NCI-H2029 (cell line): ENCODE measurements at places on chromosomes 13 and 19.

GRCh38 chr19:44685877-44686276 is 13.1 kb upstream of the CEACAM16 start:
- DNase-seq, result no peak

- no peak for DNase-seq
These were observed 537.6 kb downstream of the KLF5 start for GRCh38 chr13:73596382-73596781.

DNA sequence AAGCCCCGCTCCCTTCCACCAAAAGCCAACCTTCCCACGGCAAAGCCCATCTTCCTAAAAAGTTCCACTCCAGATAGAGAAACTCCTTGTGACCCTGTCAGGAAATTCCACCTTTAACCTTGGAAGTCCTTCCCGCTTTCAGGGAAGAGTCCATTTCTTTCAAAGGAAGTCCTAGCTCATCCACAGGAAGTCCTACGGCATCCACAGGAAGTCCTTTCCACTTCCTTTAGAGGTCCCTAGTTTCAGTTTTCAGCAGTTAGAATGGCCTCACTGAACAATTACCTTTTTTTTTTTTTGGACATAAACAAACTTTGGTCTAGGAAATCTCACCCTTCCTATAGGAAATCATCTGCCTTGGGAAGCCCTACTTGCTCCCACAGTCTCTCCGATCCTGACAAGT is 31.7 kb downstream of the TRPM4 start:
- no peak for DNase-seq

DNA sequence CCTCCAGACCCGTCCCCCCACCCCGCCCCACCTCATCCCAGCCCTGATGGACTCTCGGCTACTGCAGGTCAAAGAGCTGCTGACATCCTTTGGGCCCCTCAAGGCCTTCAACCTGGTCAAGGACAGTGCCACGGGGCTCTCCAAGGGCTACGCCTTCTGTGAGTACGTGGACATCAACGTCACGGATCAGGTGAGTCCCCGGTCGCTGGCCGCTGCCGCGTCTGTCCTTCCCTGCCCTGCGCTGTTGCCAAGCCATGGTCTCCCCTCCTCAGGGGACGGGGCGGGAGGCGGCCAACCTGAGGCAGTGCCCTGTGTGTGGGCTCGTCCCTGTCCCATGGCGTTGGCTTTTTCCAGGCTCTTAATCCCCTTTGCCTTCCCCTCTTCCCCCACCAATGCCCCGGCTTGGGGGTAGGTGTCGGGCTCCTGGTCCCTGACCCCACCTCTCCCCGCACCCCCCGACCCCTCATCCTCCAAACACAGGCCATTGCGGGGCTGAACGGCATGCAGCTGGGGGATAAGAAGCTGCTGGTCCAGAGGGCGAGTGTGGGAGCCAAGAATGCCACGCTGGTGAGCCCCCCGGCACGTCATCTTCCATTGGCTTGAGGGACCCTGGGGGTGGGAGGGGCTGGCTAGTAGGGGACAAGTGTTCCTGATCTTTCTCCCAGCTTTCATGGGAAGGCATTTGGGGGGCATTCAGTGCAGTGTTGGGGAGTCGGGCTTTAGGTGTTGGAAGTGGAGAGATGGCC is 6.2 kb upstream of the EPN1 start:
- no peak for DNase-seq

GRCh38 chr19:41307090-41307875 is 2.7 kb upstream of the CCDC97 start:
- no peak for DNase-seq

DNA sequence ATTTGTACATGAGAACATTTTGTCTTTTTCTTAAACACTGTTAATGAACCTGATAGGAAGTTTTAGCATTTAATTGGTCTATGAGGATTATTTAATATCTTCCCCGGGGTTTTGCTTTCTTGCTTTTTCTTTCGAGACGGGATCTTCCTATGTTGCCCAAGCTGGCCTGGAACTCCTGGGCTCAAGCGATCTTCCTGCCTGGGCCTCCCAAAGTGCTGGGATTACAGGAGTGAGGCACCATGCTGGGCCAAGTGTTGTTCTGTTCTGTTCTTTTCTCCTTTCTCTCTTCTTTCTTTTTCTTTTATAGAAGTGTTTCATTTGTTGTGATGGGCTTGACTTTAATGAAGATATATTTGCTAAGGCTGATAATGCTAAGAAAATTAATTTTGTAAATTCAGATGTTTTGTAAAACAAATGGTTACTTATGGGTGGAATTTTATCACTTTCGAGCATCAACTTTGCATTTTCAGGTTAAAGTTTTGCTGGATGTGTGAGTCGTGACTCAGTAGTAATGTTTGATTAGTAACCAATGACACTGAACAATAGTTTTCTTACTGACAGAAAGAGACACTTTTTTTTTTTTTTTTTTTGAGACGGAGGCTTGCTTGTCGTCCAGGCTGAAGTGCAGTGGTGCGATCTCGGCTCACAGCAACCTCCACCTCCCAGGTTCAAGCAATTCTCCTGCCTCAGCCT is 2.2 kb downstream of the PAN3 start:
- no peak for DNase-seq

- DNase-seq, result no peak
These were observed 36.7 kb downstream of the DOCK9 start for GRCh38 chr13:98941126-98941525.

DNA sequence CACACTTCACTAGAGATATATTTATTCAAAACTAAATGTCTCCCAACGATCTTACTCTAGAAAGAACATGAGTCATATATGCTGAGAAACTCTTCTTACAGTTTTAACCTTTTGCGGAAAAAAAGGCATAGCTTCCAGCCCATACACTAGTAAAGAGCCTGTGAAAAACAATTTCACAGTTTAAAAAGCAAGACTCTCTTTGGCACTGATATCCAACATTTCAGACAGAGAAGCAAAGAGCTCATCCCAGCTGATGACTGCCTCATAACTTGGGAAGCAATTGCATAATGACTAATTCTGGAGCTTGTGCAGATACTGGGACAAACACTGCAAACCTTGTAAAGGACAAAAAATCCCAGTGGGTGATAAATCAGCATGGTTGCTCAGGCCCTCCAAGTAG is 88.0 kb downstream of the ENOX1 start:
- no peak for DNase-seq

- DNase-seq, result no peak
These were observed 40.5 kb downstream of the RAP2A start for GRCh38 chr13:97474349-97474980.

DNA sequence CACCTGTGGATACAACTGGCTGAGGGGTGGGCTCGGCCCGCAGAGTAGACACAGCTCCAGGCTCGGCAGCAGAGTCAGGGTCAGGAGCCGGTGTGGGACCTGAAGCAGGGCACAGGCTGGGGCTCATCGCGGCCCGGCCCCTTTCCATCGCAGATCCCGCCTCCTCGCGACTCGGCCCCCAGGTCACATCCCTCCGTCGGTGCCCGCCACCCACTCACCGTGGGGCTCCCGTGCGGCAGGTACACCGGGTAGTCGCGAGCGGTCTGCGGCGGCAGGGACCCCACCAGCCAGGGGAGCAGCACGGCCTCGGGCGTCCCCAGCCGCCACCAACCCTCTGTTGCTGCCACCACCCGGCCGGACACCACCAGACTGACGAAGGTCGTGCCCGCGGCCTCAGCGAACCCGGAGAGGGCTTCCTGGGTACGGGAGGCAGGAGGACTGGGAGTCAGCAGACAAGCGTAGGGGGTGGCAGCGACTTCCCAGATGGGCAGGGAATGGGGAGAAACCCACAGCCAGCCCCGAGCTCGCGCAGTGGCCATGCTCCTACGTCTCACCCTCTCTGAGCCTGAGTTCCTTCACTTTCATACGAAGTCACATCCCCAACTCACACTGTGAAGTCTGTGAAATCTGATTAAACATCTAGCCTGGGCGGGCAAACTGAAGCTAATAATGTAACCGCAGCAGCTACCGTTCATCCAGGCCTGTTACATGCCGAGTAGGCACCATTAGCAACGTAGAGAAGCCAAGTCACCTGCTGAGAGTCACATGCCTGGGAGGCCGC is 3.7 kb downstream of the FUZ start:
- DNase-seq, result no peak

GRCh38 chr19:14113762-14114414 is 3.7 kb downstream of the PRKACA start:
- peak; percentile 44 for DNase-seq

GRCh38 chr19:49957262-49957915 is 3.6 kb downstream of the SIGLEC11 start:
- no peak for DNase-seq

- DNase-seq, result peak; percentile 63
These were observed 4.7 kb upstream of the PRMT1 start for GRCh38 chr19:49672131-49672919.

GRCh38 chr13:44817131-44817671 is 172.1 kb downstream of the NUFIP1 start:
- DNase-seq, result no peak

- peak; percentile 70 for DNase-seq
These were observed 19.7 kb upstream of the EDDM13 start for GRCh38 chr19:56252699-56253422.

DNA sequence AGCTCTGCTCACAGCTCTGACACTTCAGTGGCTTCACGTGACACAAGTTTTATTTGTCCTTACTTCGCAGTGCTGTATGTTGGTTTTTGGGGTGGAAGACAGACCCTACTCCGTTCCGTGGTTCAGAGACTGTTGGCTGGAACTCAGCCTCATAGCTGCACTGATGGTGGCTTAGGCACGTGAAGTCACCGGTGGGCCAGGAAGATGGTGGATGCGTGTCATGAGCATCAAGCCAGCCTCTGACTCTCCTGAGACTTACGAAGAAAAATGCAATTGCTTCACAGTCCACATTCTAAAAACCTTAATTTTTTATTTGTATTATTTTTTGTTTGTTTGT is 161.4 kb upstream of the SOX1 start:
- DNase-seq, result no peak

- no peak for DNase-seq
These were observed 483.2 kb upstream of the SLITRK6 start for GRCh38 chr13:86282442-86282841.

DNA sequence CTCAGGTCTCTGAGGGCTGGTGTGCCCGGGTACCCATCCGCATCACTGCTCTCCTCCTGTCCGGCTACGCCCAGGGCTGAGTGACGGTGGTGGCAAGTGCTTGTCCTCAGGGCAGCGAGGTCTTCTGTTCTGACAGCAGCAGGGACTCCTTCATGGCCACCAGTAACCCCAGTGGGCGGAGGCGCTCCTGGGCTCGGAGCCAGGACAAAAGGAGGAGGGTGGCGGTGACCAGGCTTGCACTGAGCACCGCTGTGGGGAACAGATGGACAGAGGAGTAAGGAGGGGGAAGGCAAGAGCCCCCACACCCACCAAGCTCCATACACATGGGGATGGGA is 5.8 kb downstream of the CD320 start:
- no peak for DNase-seq

DNA sequence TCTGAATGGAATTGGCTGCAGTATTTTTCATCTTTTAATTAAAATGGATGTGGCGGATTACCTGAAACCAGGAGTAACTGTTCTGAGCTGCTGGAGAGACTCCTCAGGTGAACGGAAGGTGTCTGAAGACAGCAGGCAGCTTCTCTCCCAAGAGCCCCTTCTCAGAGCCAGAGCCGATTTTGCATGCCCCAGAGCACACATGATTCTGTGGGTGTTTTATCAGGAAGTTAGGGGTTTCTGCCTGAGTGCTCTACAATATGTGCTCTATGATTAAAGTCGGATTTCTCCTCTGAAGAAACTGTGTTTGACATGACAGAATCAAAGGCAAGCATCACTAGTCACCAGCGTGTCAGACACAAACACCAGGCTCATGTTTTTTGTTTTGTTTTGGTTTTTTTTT is 60.7 kb upstream of the MCF2L start:
- DNase-seq, result no peak

GRCh38 chr19:33946535-33947264 is 150.0 kb downstream of the KCTD15 start:
- no peak for DNase-seq

DNA sequence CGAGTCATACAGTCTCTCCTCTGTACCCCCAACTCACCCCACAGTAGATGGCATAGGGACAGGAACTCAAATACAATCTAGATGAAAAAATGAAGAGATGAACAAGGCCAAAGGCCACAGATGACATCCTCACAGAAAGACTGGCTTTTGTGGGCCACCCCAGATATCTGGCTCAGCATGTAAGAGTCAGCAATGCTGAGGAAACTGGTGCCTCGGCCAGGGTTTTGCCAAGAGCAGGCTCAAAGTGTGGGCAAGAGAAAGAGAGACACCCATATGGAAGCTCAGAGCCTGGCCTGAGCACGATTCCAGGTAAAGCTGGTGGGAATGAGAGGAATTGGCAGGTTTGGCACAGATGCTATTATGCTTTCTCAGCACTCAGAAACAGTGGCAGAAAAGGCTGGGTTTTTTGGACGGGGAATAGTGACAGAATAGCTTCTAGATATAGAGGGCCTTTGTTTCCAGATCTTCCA is 460.6 kb downstream of the FOXO1 start:
- DNase-seq, result no peak

DNA sequence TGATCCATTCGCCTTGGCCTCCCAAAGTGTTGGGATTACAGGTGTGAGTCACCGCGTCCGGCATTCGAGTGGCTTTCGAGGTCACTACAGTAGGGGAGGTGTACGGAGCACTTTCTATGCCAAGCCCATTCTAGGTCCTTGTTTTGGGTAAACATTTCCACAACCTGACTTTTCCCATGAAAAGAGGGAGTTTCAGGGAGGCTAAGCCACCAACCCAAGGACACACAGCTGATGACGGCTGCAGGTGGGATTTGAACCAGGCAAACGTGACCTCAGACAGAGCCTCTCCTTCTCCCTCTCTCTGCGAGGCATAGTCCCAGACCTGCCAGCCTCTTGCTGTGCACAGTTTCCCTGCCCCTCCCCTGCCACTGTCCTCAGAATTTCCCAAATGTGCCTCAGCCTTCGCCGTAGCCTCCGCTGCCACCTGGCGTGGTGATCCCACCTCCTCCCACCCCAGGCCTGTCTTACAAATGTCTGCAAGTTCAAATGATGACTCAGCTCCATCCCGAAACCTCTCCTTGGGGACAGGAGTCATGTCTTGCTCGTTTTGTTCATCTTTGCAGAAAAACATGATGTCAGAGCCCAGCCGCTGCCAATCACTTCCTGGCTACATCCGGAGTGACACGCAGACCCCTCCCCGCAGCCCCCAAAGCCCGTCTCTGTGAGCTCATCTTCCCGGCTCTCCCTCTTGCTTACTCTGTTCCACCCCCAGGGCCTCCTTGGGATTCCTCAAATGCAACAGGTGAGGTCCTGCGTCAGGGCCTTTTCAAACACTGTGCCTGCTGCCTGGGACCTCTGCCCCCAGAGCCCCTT is 6.6 kb upstream of the GADD45B start:
- DNase-seq, result no peak

- DNase-seq, result no peak
These were observed 12.2 kb downstream of the MED26 start for GRCh38 chr19:16615808-16616207.

- DNase-seq, result no peak
These were observed 254.6 kb downstream of the DCLK1 start for GRCh38 chr13:35876601-35877000.
